ENCODE measurements at places on chromosomes 7 and 10.

- no peak for DNase-seq
Measured at GRCh38 chr10:69232252-69232651, 12.1 kb downstream of the HKDC1 start.

GRCh38 chr7:45594745-45595535, 20.8 kb downstream of the ADCY1 start:
- DNase-seq: no peak

DNA sequence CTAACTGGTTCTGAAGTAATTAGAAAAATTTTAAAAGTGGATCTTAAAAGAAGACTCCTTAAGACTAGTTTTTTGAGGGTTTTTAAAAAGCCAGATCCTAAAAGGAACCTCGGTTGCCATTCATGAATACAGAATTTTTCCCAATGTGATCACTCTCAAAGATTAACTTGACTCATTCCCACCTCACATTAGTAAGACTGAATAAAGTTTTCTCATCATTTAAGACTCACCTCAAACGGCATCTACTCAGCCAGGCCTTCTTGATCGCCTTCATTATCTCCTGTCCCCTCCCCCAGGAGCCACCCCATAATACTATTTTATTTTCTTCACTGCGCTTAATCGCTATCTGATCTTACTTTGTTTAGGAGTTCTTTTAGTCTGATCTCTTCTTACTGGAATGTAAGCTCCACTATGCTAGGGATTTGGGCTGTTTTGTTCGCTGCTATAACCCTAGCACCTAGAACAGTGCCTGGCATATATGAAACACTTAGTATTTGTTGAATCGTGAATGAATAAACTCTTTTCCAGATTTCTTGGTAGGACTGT, 55.9 kb upstream of the PCGF5 start:
- DNase-seq: no peak

DNA sequence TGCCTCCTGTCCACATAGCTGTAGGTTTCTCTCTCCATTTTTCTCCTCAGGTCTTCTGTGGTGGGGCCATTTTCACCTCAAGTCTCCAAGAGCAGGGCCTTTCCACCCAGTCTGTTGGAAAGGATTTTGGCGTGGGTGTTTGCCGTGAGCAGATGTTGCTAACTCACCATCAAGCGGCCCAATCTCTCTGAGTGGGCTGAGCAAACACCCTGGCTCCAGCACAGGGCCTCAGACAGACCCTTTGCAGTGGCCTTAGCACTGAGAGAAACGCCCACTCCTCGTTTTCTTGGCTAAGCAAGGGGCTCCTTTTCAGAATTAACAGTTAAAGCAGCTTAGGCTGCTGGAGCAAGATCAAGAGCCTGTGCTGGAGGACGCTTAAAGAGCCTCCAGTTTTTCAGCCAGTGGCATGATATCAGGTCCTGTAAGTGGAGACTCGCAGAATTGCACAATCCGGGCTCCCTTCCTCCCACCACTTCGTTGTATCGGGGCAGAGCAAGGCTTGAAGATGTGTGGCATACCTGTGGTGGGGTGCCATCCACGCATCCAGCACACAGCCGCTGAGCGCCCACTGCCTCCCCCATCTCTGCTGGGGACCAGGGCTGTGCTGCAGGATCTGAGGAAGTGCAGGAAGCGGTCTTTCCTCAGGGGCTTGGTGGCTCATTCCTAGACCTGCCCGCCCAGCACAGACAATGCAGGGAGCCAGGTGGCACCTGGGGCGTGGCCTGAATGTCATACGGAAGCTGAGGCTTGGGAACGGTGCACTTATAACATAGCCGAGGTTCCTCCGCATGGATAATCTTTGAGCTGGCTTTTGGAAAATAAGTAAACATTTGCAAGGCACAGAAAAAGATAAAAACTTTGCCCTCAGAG, 142.7 kb downstream of the ADARB2 start:
- no peak for DNase-seq

- no peak for DNase-seq
Measured at GRCh38 chr7:152000191-152000590, 25.3 kb upstream of the GALNT11 start.

GRCh38 chr7:79979437-79979836, 155.2 kb upstream of the GNAI1 start:
- no peak for DNase-seq

- no peak for DNase-seq
Measured at GRCh38 chr10:122018951-122019413, 30.0 kb downstream of the TACC2 start.
